HS-5 (cell line): ENCODE measurements at places on chromosomes 1 and 21.
A peak's percentile ranks its signal among the peaks of the same experiment; 100 is the strongest.

- DNase-seq = no peak
Observed at GRCh38 chr1:205593967-205594366, 37.8 kb downstream of the ELK4 start.

DNA sequence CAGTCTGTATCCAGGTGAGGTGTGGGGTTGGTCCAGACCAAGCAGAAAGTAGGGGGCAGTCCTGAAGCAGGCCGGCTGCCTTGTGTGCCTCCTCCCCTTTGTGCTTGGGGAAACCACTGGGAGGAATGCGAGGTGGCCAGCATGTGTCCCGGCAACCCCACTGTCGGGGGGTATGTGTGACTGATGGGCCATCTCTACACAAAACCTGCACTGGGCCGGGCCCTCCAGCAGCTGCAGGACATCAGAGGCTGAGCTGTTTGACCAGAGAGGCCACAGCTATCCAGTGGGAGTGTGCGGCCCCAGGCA lies 33.3 kb downstream of the TMEM51 start:
- DNase-seq = no peak

DNA sequence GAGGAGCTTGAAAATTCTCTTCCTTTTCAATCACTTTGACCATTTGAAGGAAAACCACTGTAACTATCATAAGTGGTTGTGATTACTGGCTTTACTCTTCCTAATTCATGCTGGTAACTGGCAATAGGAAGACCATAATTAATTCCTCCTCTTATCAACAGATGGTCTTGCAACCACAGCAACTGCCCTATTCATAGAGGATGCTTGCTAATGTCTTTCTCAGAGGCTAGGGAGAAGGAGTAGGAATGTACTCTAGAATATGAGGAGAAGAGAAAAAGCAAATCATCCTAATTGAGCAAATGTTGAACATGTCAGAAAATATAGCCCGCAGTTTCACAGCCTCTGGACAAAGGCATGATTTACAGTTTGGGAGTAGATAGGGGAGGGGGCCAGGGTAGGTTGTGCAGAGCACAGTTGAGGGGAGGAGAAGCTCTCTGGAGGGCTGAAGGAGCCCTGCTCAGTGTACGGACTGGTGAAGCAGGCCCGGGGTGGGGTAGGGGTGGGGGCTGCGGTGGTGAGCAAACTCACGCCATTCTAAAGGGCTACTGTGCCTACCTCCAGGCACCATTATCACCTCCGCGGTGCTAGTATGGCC lies 192.9 kb downstream of the PCP4 start:
- DNase-seq = no peak

GRCh38 chr1:110172001-110172400 lies 21.7 kb downstream of the SLC6A17 start:
- no peak for DNase-seq

DNA sequence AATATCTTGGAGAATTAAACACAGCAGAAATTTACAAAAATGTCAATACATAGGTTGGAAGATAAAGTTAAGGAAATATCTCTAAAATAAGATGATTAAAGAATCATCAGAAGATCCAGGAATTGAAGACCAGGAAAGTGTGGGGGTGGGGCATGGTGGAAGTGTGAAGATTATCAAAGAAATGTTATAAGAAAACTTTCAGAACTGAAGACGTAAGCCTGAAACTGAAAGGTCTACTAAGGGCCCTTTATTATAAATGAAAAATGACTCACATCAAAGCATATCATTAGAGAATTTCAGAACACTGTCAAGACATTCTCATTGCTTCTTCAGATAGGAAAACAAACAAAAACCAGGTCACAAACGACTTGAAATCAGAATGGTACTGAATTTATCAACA lies 92.4 kb upstream of the DPT start:
- no peak for DNase-seq

DNA sequence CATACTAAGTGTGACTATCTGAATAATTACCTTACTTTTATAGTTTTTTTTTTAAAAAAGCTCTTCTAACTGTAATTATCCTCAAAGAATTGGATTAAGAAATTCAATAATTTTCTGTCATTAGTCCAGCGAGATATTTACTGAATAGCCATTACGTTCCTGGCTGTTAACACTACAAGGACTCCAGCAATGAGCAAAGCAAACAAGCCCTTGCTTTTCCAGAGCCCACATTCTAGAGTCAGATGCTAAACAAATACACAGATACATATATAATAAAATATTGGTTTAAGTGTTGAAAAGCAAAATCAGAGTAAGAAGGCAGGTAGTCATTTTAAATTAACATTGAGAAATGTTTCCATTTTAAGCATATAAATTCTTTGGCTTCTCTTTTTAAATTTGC lies 118.4 kb downstream of the ATF6 start:
- DNase-seq = no peak

- no peak for DNase-seq
Observed at GRCh38 chr1:4058122-4058521, 158.1 kb upstream of the C1orf174 start.

GRCh38 chr1:55179177-55179835 lies 35.9 kb downstream of the USP24 start:
- no peak for DNase-seq

DNA sequence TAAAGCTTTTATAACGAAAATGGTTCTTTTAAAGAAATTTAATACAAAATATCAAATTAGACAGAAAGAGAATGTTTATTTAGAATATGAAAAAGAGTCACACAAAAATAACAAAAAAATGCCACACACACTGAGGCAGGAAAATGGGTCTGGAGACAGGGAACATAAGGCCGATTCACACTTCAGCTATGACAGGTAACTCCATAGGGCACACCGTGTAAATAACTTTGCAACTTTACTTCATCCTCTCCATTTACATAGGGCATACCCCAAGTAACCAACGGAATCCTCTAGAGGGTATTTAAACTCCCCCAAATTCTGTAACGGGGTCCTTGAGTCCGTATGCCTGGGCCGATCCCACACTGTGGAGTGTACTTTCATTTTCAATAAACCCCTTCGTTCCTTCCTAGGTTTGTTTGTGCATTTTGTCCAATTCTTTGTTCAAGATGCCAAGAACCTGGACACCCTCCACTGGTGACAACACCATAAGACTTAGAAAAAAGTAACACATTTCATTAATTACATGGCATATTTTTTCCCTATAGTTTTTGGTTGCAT lies 23.1 kb upstream of the PTGS2 start:
- no peak for DNase-seq

GRCh38 chr1:214296860-214297745 lies 16.1 kb downstream of the SMYD2 start:
- no peak for DNase-seq

GRCh38 chr1:54325703-54326461 lies 80.3 kb downstream of the SSBP3 start:
- no peak for DNase-seq

DNA sequence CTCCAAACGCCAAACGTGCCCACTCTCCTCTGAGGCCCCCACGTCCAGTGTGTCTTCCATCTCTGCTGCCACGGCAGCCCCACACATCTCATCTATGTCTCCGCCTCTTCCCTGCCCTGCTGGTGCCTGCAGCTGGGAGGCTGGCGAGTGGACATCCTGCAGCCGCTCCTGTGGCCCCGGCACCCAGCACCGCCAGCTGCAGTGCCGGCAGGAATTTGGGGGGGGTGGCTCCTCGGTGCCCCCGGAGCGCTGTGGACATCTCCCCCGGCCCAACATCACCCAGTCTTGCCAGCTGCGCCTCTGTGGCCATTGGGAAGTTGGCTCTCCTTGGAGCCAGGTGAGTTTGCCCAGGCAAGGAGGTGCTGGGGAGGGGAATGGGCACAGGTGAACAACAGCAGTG lies 8.6 kb downstream of the ADAMTSL4 start:
- DNase-seq = no peak

- no peak for DNase-seq
Observed at GRCh38 chr1:24203404-24203803, 16.3 kb upstream of the IFNLR1 start.

- DNase-seq = no peak
Observed at GRCh38 chr1:204437796-204438570, 26.4 kb upstream of the PPP1R15B start.

DNA sequence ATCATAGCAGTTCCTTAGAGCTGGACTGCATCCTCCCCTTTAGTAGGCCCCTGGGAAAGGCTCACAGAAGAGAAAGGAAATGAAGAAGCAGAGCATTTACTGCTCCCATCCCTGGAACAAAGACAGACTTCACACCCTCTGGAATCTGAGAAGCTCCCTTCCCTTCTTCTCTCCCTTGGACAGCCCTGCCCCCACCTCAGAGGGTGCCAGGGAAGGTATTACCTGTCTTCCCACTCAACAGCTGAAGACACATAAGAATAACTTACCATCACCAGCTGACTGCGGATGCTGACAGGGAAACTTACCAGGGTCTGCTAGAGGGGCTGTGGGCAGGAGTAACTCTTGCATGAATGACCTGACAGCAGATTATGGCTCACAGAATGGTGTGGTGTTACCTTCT lies 14.1 kb upstream of the FAAH start:
- no peak for DNase-seq

DNA sequence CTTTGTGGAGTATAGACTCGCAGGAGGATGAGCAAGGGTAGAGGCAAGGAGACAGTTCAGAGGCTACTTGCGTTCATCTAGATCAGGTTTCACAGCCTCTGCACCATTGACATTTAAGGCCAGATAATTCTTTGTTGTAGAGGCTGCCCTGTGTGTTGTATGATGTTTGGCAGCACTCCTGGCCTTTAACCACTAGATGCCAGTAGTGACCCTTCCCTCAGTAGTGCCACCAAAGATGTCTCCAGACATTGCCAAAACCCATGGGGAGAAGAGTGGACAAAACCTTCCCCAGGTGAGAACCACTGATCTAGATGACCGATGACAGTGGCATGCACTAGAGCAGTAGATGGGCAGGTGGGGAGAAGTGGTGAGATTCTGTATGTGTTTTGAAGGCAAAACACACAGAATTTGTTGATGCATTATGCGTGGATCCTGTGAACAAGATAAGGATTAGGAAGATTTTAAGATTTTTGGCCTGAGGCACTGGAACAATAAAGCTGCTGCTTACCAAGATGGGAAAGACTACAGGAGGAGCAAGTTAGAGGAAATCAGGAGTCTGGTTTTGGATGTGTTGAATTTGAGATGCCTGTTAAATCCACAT lies 9.9 kb upstream of the COG2 start:
- DNase-seq = no peak

- DNase-seq = peak; percentile 28
Observed at GRCh38 chr21:43025636-43026180, 49.9 kb downstream of the CBS start.

GRCh38 chr1:165356876-165357275 lies 361 bp upstream of the LMX1A start:
- DNase-seq = no peak

DNA sequence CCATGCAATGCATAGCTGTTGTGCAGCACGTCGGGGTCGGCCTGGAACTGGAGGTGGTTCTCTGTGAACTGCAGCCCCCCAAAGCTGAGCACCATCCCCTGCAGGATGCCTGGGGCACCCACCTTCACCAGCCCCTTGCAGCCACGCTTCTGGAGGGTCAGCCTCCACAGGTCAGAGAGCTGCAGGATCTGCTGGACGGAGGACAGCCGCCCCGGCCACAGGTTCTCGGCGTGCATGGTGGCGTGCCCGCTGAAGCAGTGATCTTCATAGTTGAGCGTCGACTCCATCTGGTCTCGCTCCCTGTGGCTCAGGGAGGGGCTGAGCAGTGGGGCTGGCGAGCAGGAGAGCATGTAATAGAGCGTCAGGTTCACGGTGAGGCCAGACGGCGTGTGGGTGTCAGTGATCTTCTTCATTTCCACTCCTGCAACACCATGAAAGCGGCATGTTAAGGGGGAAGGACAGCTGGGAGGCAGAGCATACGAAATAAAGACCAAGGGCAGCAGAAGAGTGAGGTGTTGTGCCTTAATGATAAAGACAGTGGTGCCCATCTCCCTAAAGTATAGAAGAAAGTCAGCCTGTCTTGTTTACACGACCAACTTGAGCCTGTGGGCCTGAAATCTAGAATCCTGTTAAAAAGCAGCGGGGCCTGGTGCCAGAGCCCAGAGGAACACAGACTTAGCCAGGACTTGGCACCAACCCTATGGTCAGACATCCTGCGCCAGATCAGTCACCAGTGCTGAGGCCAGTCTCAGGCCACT lies 3.0 kb downstream of the KIAA2013 start:
- DNase-seq = no peak

- DNase-seq = no peak
Observed at GRCh38 chr1:166164995-166165660, 1.7 kb downstream of the FAM78B start.

DNA sequence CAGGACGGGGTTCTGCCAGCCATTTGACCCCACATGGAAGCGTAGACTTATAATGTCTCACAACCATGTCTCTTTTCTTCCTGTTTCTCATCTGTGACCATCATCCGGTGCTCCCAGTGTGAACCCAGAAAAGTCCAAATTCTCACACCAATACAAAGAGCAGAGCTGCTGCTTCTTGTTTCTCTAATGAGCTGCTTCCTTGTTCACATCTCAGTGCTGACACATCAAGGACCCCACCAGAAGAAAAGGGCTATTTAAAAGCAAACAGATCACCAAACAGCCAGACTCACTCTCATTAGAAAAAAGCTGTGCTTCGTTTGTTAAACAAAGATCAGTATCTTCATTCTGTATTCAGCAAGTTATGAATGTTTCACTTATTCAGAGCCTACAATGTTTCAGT lies 835 bp upstream of the LCE1D start:
- no peak for DNase-seq

DNA sequence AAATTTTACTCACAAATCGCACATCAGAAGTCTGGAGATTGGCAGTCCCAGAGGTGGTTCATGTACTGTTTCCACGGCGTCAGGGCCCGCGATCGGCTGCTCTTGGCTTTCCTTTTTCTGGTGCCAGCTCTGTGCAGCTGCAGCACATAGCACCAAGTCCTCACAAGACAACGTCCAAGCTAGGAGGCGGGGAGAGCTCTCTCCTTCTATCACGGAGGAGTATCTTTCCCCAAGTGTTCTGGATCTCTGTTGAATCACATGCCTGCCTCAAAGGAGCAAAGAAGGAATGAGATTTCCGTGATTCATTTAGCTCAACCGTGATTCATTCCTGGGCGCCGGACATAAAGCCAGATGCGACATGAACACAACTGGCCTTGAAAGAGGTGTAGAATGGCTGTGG lies 25.5 kb downstream of the MT1HL1 start:
- no peak for DNase-seq

- DNase-seq = no peak
Observed at GRCh38 chr1:7591565-7591964, 179.5 kb upstream of the VAMP3 start.

GRCh38 chr1:168468042-168468809 lies 75.6 kb downstream of the XCL2 start:
- DNase-seq = peak; percentile 29

DNA sequence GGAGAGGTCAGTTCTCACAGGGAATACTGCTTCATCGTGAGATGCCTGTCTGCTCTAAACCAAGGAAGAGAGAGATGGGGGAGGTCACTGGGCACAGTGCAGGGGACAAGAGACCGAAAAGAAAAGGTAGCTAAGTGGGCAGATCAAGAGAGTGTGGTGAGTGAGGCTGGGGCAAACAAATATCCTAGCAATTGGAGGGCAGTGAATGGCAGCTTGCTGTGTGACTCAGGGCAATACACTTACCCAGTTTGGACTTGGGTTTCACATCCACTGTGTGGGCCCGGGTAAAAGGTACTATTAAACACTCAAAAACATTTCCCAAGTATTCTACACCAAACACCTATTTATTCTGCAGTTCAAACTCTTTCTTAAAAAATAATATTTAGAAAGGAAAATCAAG lies 10.2 kb downstream of the PLXNA2 start:
- no peak for DNase-seq

GRCh38 chr1:46184920-46185658 lies 8.8 kb upstream of the P3R3URF start:
- DNase-seq = no peak

GRCh38 chr1:24705260-24706073 lies 39.8 kb upstream of the CLIC4 start:
- DNase-seq = no peak

GRCh38 chr1:110337704-110338308 lies 1.4 kb upstream of the RBM15 start:
- no peak for DNase-seq
